Activated T-cell treated with anti-CD3 and anti-CD28 coated beads for 48 hours (primary cell): ENCODE measurements at places on chromosomes 4 and X.

GRCh38 chr4:54096295-54096962 is 3.5 kb upstream of the GSX2 start:
- DNase-seq, result no peak

DNA sequence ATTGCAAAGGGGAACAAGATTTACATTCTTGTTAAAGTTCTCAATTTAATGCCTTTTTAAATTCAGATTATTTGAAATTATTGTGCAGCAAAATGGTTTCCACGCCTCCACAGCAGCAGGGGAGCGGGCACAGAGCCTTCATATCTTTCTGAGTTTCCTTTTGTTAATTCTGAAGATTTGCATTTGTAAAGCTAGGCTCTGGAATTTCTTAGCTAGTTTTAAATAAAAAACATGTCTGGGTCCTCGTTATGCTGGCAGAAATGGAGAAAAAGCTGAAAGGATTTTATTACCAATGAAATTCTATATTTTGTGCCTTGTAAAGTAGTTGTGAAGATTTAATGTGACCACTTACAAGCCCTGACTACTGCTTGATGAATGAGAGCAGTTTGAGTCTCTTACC is 40.8 kb upstream of the MAGED1 start:
- DNase-seq, result no peak

- DNase-seq, result peak; percentile 40
These were observed 278 bp downstream of the RELL1 start for GRCh38 chr4:37685823-37686372.

DNA sequence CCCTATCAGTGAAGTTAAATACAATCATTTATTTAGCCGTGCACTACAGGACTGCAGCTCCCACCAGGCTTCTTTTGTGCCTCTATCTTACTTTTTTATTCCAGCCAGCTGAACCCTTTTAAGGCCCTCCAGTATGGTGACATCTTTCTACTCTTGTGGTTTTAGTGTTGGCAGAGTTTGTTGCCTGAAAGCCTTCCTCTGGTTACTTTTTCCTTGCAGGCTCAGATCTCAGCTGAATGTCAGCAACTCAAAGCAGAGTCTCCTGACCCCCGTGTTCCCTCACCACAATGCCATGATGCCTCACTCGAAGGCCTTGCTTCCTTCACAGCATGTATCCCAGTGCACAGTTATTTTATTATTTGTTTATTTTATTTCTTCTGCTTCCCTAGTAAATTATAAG is 818.9 kb upstream of the LCORL start:
- DNase-seq, result no peak

GRCh38 chr4:163063891-163064290 is 102.8 kb downstream of the NAF1 start:
- DNase-seq, result no peak

GRCh38 chr4:87823200-87823599 is 9.6 kb upstream of the MEPE start:
- DNase-seq, result no peak

DNA sequence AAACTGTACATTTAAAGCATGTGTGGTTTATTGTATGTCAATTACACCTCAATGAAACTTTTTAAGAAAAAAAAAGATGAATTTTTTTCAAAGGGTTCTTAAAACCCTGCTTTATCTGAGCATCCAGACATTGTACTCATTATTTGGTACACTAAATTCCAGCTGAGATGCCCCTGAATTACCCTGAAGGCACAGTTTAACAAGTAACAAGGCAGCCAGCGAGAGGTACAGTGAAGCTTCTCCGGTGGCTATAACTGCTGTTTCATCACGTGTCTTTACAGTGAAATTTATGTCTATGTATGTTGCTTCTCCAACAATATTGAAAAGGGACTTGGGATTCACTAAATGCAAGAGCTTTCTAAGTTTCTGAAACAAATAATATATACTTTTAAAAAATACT is 15.8 kb downstream of the SLC7A11 start:
- no peak for DNase-seq

GRCh38 chr4:77082886-77083608 is 7.3 kb upstream of the CCNI start:
- DNase-seq, result no peak

DNA sequence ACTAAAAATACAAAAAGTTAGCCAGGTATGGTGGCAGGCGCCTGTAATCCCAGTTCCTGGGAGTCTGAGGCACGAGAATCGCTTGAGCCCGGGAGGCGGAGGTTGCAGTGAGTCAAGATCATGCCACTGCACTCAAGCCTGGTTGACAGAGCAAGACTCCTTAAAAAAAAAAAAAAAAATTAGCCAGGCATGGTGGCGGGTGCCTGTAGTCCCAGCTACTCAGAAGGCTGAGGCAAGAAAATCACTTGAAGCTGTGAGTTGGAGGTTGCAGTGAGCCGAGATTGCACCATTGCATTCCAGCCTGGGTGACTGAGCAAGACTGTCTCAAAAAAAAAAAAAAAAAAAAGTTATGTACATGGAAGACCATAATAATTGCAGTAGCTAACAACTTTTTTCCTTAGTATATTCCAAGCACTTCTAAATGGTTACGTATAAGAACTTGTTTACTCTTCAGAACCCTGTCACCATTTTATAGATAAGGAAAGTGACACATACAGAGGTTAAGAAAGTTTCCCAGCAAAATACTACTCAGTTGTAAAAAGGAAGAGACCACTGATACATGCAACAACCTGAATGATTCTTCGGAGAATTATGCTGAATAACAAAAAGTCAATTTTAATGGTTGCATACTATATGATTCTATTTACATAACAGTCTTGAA is 24.5 kb downstream of the RUFY3 start:
- no peak for DNase-seq

- DNase-seq, result no peak
These were observed 29.3 kb upstream of the UGT2B7 start for GRCh38 chr4:69066945-69067344.

GRCh38 chr4:17544205-17544604 is 29.2 kb downstream of the CLRN2 start:
- DNase-seq, result no peak

DNA sequence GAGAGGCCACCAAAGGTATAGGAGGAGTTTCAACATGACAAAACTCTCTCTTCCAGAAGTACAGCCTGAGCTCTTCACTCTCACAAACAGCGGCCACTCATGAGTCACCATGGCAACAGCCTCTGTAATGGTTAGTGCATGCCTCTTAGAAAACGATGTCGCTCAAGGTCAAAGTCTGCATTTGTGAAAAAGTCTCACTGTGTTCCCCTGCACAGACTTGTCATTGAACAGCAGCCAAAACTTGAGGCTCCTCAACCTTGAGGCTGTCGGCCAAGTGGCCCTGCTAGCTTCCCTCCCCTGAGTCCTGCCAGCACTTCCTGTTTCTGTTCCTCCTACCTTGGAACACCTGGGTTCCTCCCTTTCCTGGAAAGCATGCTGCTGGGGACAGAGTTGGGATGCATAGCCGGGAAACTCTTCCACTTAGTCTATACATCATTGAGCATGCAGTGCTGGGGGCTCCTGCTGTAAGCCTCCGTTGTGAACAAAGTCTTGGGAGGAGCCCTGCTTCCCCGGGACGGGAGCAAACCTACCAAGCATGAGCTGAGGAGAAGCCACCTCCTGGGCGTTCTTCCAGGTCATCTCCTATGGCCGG is 66.6 kb downstream of the ING2 start:
- no peak for DNase-seq

GRCh38 chrX:39112143-39112542 is 310.9 kb downstream of the MID1IP1 start:
- DNase-seq, result no peak

GRCh38 chrX:48976086-48976485 is 4.4 kb upstream of the KCND1 start:
- no peak for DNase-seq

DNA sequence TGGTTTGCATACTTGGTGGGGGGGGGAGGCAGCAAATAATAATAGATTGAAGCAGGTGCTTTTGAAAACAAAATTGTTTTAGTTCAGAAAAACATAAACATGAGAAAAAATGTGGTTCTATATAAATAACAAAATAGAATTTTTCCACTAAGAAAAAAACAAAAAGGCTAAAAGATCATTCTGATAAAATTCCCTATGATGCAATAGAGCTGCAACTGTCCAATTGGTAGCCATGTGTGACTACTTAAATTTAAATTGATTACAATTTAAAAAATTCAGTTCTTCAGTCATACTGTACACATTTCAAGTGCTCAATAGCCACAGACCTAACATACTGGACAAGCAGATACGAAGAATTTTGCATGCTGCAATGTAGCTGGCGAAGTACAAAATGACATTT is 11.0 kb downstream of the TRMT10A start:
- DNase-seq, result no peak

GRCh38 chr4:140523370-140523856 is 555 bp upstream of the ELMOD2 start:
- DNase-seq, result no peak

GRCh38 chr4:142423861-142424260 is 422.2 kb downstream of the INPP4B start:
- no peak for DNase-seq

GRCh38 chr4:139582044-139582443 is 26.0 kb upstream of the SETD7 start:
- DNase-seq, result no peak

DNA sequence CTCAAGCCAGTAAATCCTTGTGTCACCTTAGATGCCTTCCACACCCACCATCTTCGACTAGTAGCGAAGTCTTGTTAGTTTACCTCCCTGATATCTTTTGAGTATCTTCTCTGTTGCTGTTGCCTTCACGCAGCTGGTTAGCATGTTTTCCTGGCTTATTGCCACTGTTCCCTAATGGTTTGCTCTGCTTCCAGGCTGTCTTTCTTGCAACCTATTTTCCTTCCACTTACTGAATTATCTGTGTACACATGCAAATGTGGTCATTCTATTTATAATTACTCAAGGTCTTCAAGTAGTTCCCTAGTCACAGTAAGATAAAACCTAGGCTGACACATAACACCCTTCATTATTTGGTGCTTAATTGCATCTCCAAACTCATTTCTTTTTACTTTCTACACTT is 89.5 kb downstream of the UGT8 start:
- DNase-seq, result no peak

- DNase-seq, result no peak
These were observed 356.0 kb downstream of the ADAM29 start for GRCh38 chr4:175273995-175274753.

GRCh38 chr4:159240687-159241086 is 137.8 kb downstream of the RAPGEF2 start:
- no peak for DNase-seq

- DNase-seq, result no peak
These were observed 444.3 kb upstream of the ATOH1 start for GRCh38 chr4:93384241-93384640.

DNA sequence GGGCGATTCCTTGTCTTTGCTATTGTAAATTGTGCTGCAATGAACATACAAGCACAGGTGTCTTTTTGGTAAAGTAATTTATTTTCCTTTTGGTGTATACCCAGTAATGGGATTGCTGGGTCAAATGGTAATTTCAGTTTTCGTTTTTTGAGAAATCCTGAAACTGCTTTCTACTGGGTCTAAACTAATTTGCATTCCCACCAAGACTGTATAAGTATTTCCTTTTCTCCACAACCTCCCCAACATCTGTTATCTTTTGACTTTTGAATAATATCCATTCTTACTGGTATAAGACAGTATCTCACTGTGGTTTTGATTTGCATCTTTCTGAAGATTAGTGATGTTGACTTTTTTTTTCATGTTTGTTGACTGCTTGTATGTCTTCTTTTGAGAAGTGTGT is 2506.0 kb downstream of the PCDH7 start:
- DNase-seq, result no peak

DNA sequence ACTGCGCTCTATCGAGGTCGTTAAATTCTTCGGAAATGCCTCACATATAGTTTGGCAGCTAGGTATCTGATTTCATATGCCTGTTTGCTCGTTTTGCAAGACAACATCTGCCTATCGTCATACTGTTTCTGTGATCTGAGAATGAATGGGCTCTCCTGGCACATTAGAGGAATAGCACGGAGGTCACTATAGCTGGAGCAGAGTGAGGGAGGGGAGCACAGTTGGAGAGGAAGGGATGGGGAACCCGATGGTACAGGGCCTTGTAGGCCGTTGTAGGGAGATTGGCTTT is 552 bp downstream of the IKBKG start:
- DNase-seq, result no peak

- DNase-seq, result no peak
These were observed 114.6 kb downstream of the ARHGAP10 start for GRCh38 chr4:147846318-147847155.

DNA sequence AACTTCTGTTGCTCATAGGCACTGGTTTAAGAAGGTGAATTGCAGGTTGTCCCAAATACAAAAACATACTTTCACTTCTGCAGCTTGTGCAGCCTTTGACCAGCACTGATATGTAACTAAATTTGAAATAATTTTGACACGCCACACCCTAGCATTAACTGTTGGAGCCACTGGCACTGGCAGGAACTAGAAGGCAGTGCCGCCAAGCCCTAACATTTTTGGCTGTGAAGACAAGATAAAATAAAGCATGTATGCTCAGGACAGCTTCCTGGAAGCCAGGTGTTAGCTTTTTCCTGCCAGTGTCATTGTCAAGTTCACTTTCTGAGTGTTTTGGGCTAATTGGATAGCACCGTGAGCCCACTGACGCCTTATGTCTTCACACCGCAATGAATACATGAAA is 65.3 kb upstream of the FBXW7 start:
- DNase-seq, result no peak

GRCh38 chr4:46258431-46258830 is 131.5 kb downstream of the GABRA2 start:
- DNase-seq, result no peak

- no peak for DNase-seq
These were observed 162.9 kb upstream of the DIPK2B start for GRCh38 chrX:45363596-45363995.

- DNase-seq, result no peak
These were observed 281.7 kb downstream of the RCHY1 start for GRCh38 chr4:75232546-75232945.

DNA sequence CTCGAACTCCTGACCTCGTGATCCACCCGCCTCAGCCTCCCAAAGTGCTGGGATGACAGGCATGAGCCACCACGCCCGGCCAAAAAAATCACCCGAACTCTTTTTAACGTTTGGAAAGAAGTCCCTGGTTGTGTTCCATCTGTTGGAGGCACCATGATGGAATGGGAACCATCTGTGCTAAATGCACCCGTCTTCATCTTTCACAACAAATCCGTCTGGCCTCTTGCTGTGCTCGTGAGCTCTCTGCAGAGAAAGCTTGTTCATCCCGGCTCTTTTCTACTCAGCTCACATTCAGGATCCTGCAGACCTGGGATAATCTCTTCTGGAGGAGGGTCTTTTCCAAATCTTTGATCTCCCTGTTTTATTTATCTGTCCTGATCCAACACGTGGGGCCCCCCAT is 188.8 kb downstream of the CRLF2 start:
- no peak for DNase-seq

DNA sequence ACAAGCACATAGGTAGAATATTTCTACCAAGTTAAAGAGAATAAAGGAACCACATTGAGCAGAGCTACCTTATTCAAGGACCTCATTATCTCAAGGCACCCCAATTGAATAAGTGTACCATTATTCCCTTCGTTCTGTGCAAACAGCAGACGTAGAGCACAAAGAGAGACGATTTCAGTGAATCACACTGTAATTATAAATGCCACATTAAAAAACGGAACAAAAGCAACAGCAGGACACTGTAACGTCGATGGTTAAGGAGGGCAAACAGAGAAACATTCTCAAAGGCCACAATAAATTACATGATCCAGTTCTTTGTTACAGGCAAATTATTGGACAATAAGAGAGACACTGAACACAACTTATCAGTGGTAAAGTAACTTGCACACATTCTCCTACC is 644.1 kb upstream of the TENM3 start:
- no peak for DNase-seq
